ENCODE measurements at places on chromosomes 2 and 18.

DNA sequence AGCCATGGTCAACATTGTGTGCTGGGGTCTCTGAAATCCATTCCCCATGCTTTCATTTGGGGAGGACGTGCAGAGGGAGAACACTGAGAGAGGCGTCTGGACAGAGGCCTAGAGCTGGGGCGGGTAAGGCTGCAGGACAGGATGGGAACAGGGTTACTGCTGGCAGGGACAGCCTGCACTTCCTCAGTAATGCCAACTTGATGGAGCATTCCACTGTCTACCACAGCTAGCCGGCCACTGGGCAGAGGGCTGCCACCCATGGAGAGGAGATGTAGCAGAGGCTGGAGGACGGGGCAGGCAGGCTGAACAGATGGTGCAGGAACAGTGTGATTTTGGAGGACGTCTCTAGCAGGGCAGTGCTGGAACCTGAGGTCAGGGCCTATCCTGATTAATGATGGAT is 29.3 kb downstream of the MRPL33 start:
- DNase-seq = no peak

- DNase-seq = no peak
Measured at GRCh38 chr18:29586210-29586609, 1409.3 kb upstream of the CDH2 start.

DNA sequence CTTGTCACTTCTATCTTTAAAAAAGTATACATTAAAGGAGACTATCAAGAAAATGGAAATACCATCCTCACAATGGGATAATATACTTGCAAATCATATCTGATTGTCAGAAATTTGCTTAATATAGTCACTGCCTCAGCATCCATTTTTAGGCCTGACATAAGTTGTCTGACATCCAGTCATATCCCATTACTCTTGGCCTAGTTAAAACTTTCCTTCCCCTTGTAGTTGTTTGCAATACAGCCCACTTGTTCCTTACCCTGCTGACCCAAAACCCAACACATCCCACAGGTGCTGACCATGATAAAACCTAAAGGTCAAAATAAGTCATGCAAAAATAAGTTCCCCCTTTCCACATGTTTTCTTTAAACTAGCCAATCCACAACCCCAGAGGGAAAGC is 3.6 kb upstream of the ARHGEF33 start:
- no peak for DNase-seq

GRCh38 chr2:240987588-240987987 is 10.8 kb upstream of the SNED1 start:
- DNase-seq = no peak

- no peak for DNase-seq
Measured at GRCh38 chr18:24817587-24818371, 357.3 kb downstream of the HRH4 start.

DNA sequence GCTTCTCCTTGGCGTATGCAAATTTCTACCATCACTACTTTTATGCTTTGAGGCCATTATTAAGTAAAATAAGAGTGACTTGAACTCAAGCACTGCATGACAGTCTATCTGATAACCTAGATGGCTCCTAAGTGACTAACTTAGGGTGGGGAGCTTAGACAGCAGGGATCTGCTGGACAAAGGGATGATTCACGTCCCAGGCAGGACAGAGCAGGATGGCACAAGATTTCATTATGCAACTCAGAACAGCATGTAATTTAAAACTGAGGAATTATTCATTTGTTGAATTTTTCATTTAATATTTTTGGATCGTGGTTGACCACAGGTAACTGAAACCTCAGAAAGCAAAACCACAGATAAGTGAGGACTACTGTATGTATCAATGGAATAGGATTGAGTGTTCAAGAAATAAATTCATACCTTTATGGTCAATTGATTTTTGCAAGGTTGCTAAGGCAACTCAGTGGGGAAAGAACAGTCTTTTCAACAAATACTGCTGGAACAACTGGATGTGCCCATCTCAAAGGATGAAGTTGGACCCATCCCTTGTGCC is 115.3 kb downstream of the MBD2 start:
- DNase-seq = no peak

DNA sequence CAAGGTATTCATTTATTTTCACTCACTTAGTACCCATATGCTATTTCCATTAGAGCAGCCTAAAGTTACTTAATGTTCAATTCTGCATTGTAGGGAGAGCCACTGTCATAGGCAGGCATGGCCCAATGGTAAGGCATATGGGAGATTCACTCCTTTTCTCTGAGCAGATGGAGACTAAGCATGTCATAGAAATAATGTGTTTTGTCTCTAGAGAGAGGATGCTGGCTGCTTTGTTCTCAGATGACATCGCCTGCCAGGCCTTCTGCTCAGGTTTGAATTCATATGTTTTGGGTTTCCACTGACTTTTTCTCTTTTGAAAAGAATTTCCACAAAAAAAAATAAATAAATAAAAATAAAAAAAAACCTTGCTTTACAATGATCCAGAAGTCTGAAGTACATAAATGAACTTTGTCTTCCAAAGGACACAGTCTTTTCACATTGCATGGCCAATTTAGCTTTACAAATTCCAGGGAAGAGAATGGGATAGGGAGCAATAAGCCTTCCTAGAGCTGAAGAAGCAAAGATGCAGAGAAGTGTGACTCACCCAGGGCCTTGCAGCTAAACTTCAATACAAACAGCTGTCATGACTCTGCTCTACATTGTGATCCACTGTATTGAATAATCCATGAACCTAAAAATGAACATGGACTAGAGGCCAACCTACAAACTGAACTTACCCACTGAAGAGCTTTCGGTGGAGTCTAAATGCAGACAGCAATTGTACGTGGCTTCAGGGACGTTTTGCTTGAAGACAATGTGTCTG is 422.5 kb downstream of the CMPK2 start:
- no peak for DNase-seq

DNA sequence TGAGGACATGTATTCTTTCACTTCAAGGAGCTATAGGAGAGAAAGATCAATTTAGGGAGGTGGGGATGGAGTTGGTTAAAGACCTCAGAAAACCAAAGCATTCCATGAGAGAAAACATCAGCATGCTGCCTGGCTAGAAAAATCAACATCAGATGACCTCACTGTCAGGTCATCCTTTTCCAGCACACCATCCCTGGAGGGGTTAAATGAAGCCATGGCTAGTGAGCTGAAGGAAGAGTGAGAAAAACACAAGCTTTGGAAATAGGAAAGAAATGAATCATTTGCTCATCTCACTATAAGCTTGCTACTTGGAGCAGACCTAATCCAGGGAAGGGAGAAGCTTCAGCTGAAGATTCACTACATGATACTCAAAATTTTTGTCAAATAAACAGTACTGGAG is 109.5 kb upstream of the ITGB6 start:
- no peak for DNase-seq

DNA sequence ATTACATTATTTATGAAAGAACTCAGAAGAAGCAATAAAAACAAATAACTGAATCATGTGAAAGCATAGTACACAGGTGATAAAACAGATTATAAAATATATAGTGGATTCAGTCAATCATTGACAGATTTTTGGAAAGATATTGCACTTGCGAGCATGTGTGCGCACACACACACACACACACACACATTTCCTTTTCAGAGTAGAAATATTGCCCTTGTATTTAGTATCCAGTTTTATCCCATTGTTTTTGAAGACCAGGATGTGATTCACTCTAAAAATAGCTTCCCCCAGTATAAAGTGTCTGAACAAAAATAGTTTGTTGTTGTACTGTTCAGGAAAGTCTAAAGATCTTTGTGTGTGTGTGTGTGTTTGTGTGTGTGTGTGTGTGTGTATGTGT is 145.5 kb downstream of the CALCRL start:
- DNase-seq = no peak

DNA sequence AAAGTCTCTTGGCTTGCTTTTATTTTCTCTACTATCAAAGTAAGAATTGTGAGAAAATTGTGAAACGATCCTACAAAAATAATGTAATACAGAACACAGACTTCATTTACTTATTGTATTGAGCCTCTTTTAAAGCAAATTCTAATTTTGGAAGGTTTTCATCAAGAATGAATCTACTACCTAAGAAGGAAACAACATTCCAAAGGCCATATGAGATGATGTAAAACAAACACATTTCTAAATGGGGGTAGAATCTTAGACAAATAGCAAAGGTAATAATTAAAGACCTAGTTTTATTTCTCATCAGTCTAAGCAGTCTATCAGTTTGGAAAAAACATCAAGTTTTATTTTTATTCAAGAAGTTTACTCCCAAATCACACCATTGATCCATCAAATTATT is 20.6 kb downstream of the FN1 start:
- DNase-seq = no peak

DNA sequence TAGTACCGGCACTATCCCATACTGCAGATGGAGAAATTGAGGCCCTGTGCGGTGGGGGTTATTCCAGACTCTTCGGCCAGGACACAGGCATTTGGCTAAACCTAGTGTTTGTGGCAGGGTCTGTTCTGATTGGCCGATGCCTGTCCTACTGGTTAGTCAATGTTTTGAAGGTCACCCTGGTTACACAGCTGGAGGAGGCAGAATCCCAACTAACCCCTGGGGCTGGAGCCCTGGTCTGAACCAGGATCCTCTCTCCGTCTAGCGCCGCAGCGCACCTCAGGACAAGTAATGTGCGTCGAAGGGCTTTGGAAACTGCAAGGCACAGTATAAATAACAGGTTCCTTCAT is 19.4 kb downstream of the TEX44 start:
- no peak for DNase-seq

- no peak for DNase-seq
Measured at GRCh38 chr2:11337909-11338308, 6.5 kb downstream of the ROCK2 start.

DNA sequence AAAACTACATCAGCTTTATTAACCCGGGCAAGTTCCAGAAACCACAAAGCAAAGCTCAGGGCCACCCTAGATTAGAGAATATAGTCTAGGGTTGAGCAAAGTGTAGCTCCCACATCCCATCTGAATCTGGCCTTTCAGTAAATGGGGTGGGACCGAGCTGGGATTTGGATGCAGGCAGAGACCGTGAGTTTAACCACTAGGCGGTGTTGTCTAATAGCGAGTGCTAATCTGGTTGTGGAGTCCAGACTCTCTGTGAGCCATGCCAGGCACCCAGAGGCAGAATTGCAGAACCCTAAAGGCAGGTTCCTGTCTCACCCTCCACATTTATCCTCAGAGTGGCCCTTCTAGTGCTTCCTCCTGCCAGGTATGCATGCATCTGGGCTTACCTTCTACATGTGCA is 435.9 kb downstream of the TSN start:
- peak; percentile 77 for DNase-seq

Measured in hematopoietic multipotent progenitor cell treated with erythropoietin and hydrocortisone succinate and interleukin-3 and kit ligand, for 8 days (in vitro differentiated cells).